ENCODE measurements at places on chromosomes 3 and 15.

- DNase-seq: no peak
These were observed 21.5 kb downstream of the AGTR1 start for GRCh38 chr3:148718982-148719862.

GRCh38 chr3:128483657-128484403 lies 9.2 kb downstream of the GATA2 start:
- DNase-seq: no peak

DNA sequence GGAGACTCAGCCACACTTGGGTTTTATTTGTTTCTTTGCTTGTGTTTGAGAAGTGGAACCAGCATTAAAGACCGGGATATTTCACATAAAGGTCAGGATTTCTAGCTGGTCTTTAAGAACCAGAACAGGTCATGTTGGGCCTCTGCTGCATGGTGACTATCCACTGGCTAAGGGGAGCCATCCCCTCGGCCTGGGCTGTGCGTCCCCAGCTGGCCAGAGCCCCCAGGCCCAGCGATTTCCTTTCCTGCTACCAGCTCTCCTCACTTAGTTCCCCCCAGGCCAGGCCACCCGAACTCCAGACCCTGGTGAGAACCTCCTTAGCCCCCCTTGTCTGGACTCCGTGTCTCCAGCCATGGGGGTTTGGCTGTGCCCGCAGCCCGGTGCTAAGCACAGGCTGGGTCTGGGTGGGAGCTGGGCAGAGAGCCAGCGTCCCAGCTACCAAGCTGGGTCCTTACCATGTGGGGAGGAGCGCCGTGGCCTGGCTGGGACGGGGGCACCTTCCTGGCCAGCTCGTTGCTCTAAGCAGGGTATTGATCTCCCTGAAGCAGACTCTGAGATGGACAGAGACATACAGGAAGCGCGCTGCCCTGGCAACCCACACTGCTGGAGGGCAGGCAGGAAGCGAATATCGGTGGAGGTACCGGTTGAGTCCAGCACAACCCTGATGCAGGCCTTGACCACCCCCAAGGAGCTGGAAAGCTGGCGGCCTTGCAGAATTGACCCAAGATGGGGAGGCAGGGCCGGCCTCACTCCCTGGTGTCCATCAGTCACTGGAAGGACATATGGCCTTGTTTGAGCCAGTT lies 49.4 kb downstream of the KLF15 start:
- no peak for DNase-seq

GRCh38 chr15:81256916-81257315 lies 60.2 kb downstream of the IL16 start:
- no peak for DNase-seq

DNA sequence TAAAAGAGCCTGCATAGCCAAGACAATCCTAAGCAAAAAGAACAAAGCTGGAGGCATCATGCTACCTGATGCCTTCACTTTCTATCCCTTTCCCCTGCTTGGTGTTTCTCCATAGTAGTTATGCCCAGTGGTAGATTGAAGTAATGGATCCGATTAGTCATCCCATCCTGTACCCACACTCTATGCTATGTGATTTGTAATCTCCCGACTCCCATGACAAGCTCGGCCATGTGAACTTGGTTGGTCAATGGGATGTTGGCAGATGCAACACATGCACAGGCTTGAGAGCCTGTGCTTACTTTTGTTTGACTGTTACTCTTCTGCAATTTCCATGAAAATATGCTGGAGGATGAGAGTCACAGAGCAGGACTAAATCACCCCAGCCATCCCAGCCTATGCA lies 334.9 kb upstream of the DPH6 start:
- no peak for DNase-seq

GRCh38 chr15:73660455-73660854 lies 23.7 kb upstream of the CD276 start:
- no peak for DNase-seq

GRCh38 chr3:46438831-46439230 lies 25.9 kb downstream of the LTF start:
- DNase-seq: no peak

GRCh38 chr3:188469228-188469885 lies 315.4 kb downstream of the LPP start:
- no peak for DNase-seq

- DNase-seq: no peak
These were observed 8.5 kb downstream of the SLC25A36 start for GRCh38 chr3:140950144-140950543.

GRCh38 chr3:40848421-40848820 lies 323.7 kb downstream of the ZNF621 start:
- no peak for DNase-seq

- no peak for DNase-seq
These were observed 19.0 kb downstream of the PDHB start for GRCh38 chr3:58414538-58415197.

GRCh38 chr3:126152901-126153694 lies 27.3 kb downstream of the ALDH1L1 start:
- DNase-seq: no peak

GRCh38 chr15:44710236-44711095 lies 657 bp downstream of the PATL2 start:
- DNase-seq: no peak

GRCh38 chr3:120497818-120498217 lies 47.0 kb upstream of the FSTL1 start:
- no peak for DNase-seq

DNA sequence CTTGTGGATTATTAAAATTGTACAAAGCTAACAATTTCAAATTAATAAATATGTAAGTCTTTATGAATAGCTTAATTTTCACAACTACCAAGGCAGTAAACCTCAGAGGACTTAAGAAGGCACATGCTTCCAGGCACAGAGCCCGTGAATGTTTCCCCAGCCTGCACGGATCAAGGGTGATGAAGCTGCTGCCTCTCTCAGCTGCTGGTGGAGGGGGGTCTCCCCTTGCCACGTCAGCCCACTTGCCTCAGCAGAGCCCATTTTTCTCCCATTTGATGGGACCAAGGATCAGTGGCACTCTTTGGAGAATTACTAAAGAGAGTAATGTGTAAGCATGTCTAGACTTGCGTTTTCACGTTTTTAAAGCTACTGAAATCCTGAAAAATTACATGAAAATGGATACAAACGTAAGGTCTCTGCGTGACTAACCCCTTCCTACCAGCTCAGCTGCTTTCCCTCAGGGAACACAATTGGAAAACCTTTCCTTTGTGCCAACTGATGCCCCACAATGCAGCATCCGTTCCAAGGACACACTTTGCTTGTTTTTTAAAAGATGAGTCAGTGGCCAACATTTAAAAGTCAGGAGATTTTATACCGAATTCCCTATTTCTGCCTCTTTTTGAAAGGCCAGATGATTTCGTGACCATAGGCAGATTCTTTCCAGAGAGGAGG lies 494.1 kb downstream of the GABRG3 start:
- no peak for DNase-seq

DNA sequence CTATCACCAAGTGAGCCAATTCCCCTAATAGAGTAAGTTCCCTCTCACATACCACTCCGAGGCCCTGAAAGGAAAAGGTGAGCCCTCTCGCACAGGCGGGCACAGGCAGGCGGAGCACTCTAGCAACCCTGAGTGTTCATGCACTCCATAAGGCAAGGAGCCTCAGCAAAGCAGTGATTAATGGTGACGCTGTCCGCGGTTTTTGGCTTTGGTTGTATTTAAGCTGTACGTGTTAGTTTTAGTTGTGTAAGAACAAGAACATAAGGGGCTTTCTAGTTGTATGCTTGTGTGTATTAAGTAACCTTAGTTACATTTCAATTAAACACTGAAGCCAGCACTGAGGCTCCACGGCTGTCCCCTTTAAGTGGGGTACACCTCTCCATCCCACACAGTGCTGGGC lies 33.1 kb downstream of the KLHL25 start:
- DNase-seq: no peak

DNA sequence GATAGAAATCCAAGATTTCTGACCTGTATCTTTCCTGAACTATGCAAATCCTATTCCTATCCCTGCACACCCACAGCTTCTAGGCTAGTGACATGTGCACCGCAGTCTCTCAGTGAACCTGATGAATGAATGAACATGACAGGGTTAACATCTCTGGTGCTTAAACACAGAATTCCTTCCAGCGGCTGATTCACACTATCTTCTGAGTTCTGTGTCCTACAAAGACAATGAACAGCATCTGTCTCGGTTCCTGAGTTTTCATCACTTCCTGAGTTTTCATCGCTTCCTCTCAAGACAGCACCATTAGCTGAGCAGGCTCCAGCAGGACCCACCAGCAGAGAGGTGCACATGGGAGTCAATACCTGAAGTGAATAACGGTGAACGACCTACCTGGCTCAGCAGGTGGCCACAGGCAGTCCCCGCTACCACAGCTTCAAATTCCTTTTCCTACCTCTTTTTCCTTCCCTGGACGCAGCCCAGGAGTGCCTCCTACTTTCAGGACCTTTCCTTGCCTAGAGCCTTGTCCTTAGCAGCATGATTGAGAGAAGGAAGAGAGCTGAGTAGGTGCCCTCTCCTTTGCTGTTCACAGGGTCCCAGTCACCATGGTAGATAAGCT lies 113.5 kb downstream of the IGF2BP2 start:
- no peak for DNase-seq

- no peak for DNase-seq
These were observed 8.8 kb downstream of the ANAPC13 start for GRCh38 chr3:134477002-134477401.

DNA sequence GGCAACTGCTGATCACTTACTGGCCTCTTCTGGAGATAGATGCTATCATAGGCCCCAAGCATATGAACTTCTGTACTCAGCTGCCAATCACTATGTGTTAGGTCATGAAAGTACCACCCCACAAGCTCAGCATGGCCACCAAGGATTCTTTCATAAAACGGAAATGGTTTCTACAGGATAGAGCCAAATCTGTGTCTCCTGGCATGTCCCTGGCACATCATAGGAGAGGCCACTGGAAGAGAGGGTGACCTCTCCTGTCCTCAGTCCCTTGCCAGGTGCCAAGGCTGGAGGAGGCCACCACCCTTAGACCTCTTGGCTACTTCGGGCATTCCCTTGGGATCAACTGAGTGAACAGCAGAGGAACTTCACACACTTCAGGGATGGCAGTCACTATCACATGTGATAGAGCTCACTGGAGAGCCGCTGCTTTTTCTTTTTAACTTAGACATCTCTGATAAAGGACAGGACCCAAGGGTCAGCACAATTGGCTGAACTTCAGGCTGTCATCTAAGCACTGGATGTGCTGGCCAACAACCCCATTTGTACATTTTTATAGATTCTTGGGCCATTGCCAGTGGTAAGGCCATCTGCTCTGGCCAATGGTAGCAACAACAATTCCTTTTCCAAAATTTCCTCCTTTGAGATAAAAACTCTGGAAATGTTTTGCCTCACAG lies 425.2 kb downstream of the SQOR start:
- DNase-seq: no peak

DNA sequence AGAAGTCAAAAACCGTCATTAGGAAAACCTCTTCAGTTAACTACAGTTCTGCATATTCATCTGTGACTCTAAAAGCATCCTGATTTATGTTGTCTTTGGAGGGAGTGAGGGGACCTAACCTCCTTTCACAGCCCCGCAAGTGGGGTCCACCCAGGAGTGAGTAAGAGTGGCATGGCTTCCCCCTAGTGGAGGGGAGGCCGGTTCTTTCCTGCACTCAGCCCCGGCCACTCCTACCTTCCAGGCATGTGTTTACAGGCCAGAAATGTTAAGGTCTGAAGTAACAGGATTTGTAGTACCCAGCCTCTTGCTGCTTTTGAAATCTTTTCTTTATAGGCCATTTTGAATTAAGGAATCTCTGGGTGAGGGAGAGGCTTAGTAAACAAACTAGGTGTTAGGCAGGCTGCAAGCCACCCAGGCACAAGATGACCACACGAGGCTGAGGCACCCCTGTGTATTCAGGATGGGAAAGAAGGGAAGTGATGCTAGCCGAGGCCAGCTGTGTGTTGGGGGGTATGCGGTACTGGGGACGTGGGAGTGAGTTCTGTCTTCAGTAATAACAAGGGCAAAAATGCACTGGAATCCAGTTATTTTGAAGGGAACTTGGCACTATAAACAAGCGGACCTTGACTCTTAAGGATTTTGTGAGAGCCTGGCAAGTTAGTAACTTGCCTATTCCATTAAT lies 50.5 kb downstream of the CTDSPL start:
- DNase-seq: no peak

- DNase-seq: no peak
These were observed 18.1 kb downstream of the CYP11A1 start for GRCh38 chr15:74349241-74349778.

- no peak for DNase-seq
These were observed 13.0 kb downstream of the TBC1D2B start for GRCh38 chr15:78064544-78064943.

DNA sequence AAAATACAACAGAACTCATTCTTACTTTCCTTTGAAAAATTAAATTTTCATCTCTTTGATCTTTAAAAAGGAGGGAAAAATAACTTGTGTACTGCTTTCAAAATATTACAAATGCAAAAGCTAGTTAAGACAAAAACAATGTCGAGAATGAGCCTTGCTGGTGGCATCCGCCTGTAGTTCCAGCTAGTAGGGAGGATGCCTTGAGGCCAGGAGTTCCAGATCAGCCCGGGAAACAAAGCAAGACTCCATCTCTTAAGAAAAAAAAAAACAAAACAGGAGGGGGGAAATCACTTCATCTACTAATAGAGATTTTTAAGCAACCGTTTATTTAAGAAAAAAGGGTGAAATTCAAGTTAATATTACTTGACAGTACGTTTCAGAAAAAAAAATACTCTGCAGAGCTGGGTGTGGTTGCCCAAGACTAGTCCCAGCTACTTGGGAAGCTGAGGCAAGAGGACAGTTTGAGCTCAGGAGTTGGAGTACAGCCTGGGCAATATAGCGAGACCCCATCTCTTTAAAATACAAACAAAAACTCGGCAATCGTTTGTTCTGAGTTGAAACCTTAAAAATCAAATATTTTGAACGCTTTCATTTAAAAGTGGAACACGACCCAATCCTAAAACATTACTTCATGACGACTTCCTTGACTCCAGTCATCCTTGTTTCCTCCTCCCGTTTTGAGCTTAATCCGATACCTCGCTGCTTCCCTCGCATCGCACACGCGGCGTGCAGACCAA lies 1.2 kb downstream of the KPNA1 start:
- DNase-seq: no peak

- DNase-seq: no peak
These were observed 340.0 kb upstream of the TMCO5A start for GRCh38 chr15:37594417-37594816.

- DNase-seq: no peak
These were observed 30.5 kb downstream of the GRK7 start for GRCh38 chr3:141793476-141794260.

DNA sequence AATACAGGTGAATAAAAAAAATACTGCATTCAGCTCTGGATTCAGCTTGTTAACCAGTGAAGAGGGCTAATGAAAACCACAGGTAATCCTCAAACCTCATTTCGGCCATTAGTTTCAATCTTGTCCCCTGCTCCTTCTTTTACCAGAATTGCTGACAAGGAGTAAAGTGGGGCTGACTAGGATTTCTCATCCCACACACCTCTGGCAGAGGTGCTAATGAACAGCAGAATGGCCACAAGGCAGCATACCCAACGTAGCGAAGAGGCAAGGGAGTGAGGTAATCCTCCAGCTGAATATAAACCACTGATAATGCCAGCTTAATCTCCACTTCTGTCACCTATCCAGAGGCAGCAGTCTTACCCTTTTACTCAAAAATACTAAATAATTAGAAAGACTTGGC lies 248.8 kb upstream of the CDIN1 start:
- DNase-seq: no peak
